GM12878 (cell line): ENCODE measurements at places on chromosomes 3 and 15.

DNA sequence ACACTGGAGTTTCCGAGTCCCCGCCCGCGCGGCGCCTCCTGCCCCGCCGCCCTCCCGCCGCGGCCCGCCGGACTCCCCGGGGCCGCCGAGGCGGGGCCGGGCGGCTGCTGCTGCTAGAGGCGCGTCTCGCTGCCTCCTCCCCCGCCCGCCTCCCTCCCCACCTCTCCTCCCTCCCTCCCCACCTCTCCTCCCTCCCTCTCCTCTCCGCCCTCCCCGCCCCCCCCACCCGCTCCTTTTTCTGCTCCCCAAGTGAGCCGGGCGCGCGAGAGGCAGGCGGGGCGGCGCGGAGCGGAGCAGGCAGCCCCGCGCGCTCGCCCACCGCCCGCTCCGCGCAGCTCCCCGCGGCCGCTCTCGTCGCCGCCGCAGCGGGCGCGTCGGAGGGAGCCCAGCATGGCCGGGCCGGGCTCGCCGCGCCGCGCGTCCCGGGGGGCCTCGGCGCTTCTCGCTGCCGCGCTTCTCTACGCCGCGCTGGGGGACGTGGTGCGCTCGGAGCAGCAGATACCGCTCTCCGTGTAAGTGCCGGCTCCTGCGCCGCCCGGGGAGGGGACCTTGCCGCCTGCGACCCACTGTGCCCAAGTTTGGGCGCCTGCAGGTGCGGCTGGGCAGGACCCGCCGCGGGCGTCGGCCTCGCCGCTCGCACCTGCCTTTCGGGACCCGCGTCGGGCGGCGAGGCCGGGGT, at the start of gene CACNA2D3:
Gene CACNA2D3 (plus strand): TSS at position 229 of the 679 bp plus-strand sequence.
- DNase-seq: no peak

DNA sequence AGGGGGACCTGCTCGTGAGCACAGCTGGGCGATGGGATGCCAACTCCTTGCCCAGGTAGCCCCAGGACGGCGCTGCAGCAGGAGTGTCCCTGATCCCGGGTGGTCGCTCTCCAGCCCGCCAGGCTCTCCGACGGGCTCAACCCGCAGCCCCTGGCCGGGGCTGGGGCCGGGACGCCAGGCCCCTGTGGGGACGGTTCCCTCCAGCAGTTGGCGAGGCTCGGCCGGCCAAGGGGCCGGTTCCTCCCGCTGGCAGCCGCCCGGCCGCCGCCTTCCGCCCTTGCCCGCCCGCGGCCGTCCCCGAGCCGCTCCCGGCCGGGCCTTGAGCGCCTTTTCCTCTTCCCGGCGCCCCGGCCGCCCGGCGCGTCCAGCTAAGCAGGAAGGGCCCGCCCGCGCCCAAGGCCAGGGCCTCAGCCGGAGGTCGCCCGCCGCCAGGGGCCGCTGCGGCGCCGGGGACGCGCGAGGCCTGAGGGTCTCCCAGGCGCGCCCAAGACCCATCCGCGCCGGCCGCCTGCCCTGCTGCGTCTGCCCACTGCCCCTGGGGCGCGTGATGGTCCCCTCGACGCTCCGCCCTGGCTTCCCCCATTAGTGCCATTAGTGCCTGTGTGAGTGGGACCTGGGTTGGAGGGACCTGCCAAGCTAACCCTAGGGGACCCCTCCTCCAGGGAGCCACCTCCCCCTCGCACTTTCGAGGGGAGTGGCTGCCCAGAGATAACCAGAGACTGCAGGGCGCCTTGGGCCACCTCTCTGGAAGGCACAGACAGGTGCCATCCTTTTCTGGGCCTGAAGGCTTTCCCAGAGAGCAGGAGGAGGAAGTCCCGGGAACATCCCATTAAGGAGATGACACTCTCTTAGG, 106.4 kb downstream of the FBLN2 start:
- no peak for DNase-seq

- DNase-seq: no peak
Measured at GRCh38 chr3:3636815-3637214, 162.4 kb upstream of the LRRN1 start.

- no peak for DNase-seq
Measured at GRCh38 chr3:147521646-147522045, 112.5 kb downstream of the ZIC1 start.

GRCh38 chr3:43926055-43926454, 235.3 kb downstream of the ABHD5 start:
- DNase-seq: no peak

- no peak for DNase-seq
Measured at GRCh38 chr15:40955930-40956540, 2.8 kb downstream of the CHAC1 start.

DNA sequence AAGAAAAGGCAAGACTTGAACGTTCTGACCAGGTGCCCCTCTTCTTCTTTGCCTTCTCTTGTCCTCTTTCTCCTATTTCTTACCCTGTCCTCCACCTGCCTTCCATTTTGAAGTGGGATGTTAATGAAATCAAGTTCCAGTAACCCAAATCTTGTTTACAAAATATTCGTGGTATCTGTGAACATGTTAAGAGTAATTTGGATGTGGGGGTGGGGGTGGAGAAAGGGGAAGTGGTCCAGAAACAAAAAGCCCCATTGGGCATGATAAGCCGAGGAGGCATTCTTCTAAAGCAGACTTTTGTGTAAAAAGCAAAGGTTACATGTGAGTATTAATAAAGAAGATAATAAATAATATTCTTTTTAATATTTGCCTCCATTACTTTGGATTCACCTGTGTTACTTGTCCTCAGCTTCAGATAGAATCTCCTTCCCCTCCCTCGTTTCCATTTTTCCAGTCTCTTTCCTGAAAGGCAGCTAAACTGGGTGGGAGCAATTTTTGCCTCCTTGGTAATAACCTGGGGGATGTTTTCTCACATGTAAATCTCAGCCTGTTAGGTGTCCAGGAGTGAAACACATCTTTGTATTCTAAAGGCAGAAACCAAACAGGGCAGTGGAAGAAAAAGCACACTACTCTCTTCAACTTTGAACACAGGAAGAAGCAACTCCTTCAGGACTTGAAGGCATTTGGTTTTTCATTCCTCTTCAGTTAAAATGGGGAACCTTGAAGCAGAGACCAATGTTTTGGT, 3.2 kb downstream of the CHST2 start:
- DNase-seq: no peak

DNA sequence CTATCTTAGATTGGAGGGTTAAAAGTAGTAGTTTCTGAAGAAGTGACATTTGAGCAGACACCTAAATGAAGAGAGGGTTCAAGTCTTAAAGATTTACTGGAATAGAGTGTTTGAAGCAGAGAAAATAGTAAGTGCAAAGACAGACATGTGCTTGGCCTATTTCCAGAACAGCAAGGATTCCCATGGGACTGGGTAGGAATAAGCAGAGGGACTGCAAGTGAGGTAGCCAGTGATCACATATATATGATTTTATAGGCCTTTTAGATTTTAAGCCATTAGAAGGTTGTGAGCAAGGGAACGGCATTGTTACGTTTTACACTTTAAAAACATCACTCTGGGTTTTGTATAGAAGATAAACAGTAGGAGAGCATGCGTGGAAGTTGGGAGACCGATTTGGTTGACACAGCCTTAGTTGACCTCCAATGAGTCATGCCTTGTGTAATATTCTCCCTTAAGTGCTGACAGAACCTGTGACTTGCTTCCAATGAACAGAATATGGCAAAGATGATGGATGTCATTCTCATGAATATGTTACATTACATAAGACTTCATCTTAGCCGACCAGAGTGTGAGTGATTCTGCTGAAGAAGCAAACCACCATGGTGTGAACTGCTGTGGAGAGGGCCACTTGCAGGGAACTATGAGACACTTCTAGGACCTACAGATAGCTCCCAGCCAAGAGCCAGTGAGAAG, 37.1 kb upstream of the SLC4A7 start:
- DNase-seq: no peak

- DNase-seq: no peak
Measured at GRCh38 chr15:59160880-59161593, 45.6 kb upstream of the LDHAL6B start.

DNA sequence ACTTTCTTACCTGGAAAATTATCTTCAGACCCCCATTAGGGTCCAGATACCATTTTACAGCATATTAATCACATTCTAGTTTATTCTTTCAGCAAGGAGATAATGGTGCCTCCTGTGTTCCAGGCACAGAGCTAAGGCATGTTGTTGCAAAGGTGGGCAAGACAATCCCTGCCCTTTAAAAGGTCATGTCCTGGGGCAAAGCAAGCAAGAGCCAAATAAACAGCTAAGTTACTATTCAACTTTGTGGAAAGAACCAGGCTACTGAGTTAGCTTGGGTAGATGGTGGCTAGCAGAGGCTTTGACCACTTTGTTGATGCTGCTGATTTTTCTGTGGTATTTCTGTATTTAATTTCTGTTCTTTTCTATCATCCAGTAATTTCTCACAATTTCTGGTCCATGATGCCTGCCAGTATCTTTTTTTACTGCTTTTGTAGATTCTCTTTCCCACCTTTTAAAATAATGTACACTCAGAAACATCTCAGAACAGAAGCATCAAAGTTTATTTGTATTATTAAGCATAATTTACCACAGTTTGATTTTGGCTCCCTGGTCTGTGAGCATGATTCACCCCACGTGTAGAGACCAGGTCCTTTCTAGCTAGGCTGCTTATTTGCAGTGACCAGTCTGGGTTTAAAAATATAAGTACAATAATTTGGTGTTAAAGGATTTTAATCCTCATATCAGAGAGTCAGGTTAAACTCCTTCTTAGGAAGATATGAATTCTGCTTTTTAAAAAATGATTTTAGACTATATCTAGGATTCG, 71.5 kb downstream of the LRRC28 start:
- no peak for DNase-seq

DNA sequence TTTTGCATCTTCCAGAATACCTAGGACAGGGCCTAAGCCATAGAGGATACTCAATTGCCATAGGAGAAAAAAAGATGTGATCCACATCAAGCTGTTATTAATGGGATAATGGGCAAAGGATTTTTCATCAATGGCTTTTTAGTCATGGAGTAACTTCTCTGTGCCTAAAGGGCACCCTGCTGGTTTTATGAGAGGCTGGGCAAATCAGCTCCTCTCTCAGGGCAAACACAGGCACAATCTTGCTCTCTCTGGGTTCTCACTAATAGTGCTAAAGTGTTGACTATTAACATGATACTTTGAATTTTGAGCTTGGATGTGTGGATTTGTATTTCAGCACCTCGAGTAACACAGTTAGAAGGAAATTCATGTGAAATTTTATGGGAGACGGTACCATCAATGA, 67.6 kb downstream of the GHSR start:
- DNase-seq: no peak

DNA sequence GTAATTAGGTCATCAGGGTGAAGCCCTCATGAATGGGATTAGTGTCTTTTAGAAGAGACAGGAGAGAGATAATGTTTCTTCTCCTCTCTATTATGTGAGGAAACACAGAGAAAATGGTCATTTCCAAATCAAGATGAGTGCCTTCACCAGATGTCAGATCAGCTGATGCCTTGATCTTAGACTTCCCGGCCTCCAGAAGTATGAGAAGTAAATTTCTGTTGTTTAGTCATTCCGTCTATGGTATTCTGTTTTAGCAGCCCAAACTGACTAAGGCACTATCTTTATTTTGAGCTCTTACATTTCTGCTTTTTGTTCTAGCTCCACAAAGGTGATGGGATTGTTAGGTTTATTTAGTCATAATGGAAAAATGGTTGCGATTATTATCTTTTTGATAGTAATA, 273.2 kb upstream of the GADL1 start:
- no peak for DNase-seq

DNA sequence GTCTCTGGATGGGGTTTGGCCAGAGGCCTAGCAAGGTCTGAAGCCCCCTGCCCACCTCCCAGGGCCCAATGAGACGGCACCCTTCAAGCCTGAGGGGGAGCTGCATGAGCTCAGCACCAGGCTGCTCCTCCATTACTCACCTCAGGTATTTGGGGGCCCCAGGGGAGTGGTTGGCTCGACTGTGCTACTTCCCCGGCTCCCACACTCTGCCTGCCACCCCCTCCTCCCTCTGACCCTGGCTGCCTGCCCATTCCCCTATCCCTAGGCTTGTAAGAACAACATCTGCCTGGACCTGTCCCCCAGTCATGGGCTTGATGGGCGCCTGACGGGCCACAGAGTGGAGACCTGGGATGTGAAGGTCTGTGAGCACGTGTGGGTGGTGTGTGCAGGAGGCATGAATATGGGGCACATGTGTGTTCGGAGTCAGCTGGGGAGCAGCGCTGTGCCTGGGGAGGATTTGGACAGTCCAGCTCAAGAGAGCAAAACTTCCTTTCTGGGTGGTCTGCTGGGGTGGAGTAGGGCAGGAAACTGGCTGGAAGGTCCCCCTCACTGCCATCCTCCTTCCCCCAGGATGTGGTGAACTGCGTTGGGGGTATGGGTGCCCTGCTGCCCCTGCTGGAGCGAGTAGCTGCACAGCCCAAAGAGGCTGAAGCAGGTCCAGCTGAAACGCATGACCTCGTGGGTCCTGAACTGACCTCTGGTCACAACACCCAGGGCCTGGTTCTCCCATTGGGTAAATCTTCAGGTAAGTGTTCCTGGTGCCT, 17.4 kb downstream of the NBEAL2 start:
- no peak for DNase-seq

GRCh38 chr15:57003418-57003817, 85.0 kb downstream of the TCF12 start:
- no peak for DNase-seq

DNA sequence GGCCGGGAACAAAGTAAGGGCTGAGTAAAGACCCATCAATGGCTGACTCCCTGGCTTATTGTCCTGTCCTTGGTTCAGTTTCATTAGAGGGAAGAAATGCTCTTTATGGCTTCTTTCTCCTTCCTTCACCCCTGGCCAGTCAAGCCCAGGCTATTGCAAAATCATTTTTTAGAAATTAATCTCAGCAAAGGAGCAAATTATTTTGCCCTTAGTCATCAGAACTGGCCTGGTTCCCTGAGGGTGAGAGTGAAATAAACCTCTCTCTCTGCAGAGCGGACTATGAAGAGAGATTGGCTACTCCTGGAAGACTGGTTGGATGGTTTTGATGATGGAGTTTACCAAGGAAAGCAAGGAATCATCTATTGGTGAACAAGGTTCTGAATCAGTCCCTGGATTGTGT, 52.7 kb upstream of the OXTR start:
- no peak for DNase-seq

DNA sequence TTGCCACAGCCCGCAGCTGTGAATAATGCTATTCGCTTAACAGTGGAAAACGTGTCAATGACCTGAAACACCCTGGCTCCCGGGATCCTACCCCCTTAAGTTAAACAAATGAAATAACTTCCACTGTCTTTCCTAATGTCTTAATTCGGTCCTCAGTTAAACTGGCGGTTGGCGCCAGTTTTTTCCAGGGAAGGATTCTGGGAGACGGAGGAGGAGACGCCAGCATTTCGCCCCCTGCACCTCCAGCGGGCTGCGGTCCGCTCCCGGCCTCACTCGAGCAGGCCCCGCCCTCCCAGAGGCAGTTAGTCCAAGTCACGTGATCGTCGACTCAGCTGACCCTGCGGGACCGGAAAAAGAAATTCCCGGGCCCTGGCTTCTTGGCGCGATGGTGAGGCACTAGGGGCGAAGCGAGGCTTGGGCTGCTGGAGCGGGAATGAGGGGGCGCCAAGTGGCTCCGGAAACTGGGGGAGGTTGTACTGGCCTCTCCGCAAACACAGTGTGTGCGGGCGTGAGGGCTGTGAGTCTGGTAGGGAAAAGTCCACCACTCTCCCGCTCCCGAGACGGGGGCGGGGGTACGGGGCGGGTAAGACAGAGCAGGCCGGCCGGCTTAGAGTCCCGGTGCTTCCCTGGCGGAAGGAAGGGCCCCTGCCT, at the start of gene COMMD4:
Gene COMMD4 (plus strand): TSS at position 359 of the 651 bp plus-strand sequence. CDS start 27 bp downstream, at position 386.
- DNase-seq: no peak
